ENCODE measurements at places on chromosomes 7 and 10.

GRCh38 chr7:102988631-102989560 is 76.1 kb downstream of the LRRC17 start:
- no peak for DNase-seq

DNA sequence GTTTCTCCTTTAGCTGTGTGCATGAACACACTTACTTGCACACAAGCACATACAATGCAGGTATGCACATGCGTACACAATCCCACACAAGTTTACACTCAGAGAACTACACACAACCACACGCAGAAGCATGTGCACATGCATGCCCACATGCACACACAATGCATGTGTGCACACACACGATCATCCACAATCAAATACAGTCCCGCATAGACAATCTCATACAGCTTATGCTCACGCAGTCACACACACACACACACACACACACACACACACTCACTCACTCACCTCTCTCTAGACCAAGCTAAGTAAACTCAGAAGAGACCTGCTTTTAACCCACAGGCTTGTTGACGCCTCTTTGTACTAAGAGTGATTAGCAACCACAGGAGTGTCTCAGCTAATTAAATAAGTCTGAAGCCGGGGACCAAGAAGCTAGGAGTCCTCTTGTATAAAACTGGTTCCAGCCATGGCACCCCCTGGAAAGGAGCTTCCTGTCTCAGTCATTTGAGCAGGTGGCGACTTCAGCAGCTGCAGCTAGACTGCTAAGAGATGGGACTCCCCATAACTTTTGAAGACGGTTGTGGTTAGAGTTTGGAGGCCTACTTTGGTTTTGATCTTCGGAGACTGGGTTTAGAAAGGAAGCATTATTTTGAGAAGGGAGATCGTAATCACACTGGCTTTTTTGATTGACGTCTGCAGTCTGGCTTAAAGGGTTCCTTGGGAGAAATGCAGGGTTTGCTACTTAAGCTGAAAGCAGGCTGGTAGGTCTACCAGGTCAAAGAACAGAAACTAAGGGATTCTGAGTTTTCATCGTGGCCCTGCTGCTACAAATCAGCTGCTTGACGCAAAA is 82.3 kb upstream of the ADRB1 start:
- DNase-seq = peak; percentile 97

DNA sequence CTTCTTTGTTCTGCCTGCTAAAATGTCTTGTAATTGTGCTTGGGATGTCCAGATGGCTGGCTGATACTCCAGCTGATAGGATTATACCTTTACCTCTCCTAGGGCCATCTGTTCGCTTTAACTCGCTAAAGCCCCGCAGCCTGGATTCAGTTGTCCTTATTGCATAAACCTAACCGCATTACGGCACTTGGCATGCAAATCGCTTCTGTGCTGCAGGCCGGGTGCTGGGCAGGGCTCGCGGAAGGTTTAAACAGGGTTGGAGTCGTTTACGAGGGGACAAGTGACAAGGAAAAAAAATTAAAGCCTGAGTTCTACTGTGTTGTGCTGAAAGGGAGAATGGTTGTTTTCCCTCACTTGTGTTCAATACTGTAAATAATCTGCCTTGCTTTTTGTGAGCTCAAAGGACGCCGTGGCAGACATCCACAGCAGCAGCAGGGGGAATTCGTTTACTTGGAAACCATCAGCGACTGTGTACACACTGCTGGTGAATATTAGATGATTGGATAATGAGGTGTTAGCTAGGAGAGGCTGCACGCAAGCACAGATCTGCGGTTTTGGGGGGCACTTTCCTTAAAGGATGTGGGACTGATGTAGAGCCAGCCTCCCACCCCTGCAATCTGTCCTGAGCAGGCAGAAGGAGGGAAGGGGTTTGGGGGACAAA is 93.0 kb downstream of the EBF3 start:
- no peak for DNase-seq

- DNase-seq = no peak
Measured at GRCh38 chr7:133429371-133429770, 176.5 kb downstream of the EXOC4 start.

GRCh38 chr7:139108266-139109187 is 993 bp downstream of the ZC3HAV1 start:
- no peak for DNase-seq

DNA sequence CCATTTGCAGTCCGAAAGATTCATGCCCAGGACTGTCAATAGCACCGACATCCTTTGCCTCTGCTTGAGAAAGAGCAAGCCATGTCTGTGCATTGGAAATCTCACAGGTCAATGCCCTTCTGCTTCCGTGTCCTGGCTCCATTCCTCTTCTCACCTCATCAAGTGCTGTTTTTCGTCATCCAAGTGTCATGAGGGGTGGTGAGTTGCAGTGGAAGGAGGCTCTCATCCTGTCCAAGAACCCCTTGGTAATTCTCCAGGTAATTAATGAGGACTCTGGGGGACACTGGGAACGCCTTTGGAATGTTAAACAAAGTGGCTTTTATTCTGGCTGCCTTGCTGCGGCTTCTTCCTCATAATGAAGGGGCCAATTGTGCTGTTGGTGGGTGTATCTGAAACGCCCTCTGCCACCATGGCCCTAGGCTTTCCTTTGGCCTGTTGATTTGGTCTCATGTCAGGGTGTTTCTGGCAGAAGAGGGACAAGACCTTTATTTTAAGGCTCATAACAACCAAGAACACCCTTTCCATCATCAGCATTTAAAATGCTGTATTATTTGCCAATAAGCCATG is 57.7 kb downstream of the PPP1R3C start:
- no peak for DNase-seq

GRCh38 chr10:25294032-25294926 is 119.5 kb downstream of the GPR158 start:
- no peak for DNase-seq

DNA sequence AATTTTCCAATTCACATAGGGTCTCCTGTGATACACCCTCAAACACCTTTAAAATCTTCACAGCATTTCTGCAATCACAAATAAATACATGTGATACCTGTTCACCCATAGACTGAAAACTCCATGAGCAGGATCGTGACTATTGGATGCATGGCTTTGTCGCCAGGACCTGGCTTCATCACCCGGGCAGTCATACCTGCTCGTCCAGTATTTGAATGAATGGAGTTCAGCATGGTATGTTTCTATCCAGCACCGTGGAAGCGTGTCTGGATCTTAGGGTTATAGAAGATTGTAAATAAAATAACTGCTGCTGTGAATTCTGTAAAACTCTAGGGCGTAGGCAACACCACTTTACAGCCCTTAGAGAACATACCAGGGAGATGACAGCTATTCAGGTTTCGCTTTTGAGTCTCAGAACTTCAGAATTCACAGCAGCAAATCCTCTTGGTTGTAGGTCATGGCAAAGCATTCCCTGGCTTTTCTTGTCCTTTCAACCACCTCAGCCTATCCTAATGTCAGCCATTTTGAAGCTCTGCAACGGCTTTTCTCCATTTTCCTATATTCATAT is 47.4 kb upstream of the USP6NL start:
- no peak for DNase-seq

DNA sequence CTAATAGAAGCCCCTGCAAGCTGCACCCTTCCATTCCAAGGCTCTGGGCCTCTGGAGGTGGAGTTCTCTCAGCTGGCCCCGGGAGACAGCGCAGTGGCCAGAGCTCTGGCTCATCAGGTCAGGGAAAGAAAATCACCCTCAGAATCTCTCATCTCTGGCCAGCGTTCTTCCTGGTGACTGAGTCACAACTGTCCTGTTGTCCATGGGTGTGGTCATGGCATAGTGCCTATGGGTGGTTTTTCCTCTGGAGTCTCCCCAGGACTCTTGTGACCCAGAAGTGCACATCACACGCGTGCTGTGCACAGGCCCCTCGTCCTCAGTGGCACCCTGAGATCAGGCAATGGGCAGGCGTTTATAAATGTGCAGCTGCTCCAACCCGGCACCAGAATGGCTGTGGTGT is 27.4 kb upstream of the FXYD4 start:
- no peak for DNase-seq

GRCh38 chr7:36794689-36795088 is 70.4 kb upstream of the AOAH start:
- no peak for DNase-seq

DNA sequence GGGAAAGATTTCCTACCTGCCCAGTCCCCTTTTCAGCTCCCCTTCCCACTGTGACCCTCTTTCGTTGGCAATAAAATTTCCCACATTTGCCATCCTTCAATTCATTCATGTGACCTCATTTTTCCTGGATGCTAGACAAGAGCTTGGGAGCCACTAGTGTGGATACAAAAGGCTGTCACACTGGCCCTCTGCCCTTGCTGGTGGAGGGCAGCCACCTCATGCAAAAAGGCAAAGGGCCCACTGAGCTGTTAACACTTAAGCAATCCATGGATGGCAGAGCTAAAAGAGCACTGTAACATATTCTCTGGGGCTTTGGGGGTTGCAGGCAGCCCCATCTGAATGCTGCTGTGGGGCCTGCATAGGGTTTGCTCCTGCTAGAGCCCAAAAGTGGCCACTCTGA is 315.1 kb downstream of the NEBL start:
- DNase-seq = no peak

DNA sequence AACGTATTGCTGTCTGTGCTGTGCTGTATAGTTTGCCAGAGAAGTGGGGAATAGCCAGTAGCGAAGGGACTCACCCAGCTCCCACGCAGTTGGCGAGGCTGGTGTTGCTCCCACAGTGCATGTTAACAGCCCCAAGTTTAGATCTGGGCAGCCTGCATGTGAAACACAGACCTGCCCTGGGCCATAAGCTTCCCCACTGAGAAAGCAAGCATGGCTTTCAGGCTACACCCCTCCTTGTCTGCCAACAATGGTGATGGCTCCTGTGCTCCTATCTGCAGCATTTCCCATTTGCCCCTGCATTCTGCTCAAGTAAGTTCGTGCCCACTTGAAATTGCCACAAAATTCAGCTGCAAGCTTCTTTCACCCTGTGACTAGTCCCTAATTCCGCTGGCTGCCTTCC is 57.5 kb downstream of the IPMK start:
- no peak for DNase-seq

DNA sequence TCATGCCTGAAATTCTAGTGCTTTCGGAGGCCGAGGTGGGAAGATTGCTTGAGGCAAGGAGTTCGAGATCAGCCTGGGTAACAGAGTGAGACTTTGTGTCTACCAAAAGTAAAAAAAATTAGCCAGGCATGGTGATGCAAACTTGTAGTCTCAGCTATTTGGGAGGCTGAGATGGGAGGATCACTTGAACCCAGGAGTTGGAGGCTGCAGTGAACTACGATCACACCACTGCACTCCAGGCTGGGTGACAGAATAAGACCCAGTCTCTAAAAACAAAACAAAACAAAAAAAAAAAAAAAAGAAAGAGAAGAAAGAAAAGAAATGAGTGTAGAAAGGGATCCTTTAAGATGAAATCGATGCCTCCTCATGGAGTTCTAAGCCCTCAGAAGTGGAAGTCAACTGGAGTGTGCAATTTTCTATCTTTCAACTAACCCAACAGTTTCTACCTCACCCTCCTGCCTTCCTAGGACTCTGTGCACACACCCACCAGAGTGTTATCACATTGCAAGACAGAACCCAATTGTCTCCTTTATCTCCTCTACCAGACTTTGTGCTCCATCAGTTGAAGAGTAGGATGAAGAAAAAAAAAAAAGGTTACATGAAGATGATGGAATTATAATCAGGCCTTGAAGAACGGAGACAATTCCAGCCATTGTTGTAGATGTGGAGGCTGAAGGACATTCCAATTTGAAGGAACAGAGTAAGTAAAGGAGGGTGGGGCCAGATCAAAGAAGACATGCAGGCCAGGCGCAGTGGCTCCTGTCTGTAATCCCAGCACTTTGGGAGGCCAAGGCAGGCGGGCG is 26.9 kb downstream of the NYAP1 start:
- DNase-seq = no peak

DNA sequence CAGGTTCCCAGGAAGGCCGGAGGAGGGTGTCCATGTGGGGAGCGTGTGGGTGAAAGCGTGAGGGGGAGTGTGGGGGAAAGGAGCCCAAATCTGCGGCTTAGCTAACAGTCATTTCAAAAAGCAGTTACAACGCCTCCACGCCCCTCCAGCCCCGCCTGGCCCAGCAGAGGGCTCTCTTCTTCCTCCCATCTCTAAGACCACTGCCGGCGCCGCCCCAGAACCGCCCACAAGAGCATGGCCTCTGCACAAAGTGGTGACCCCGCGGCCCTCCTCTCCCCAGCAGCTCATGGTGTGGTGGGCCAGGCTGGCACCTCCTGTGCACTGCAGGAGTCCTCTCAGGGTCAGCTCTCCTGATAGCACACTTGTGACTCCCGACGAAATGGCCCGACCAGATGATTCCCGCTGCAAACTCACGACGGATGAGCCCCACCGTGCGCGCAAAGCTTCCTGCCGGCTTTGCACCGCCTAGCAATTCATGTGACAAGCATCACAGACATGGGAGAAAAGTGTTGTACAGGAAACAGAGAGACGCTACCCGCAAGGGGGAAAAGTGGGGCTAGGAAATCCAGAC is 12.4 kb upstream of the HUS1 start:
- DNase-seq = peak; percentile 98

DNA sequence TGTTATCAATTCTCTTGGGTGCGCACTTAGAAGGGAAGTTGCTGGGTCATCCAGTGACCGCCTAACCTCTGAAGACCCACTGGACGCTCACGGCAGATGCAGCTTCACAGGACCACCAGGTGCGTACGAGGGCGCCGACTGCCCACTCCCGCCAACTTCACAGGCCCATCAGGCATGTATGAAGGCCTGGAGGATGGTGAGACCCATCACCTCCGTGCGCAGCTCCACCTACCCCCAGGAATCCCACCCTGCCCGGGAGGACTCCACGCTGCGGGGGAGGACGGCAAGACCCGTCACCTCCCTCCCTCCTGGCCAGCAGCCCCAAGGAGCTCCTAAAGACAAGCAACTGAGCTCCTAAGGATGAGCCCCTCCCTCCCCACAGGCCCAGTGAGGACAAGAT is 146.9 kb downstream of the MAD1L1 start:
- DNase-seq = no peak

DNA sequence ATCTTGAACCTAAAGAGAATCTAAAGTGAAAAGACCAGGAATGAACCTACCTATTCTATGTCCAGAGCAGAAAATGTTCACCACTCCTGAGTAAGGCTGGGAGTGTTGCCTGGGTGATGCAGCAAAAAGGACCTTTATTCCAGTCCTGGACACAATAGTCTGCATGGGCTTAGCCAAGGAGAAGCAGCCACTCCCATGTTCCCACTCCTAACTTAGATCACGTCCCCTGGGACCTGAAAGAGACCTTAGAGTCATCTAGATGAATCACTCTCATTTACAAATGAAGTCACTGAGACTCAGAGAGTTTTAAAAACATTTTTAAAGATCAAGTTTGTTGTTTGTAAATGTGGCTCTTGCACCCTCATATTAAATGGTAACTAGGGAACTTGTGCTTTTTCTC is 763.4 kb downstream of the KCNMA1 start:
- no peak for DNase-seq

GRCh38 chr10:44312401-44312800 is 72.5 kb downstream of the CXCL12 start:
- no peak for DNase-seq

GRCh38 chr7:25895792-25896171 is 256.2 kb upstream of the NFE2L3 start:
- no peak for DNase-seq
